Activated naive CD4-positive, alpha-beta T cell treated with anti-CD3 and anti-CD28 coated beads, Interleukin-2, amount 50 U/mL, for 72 hours (primary cell): ENCODE measurements at places on chromosomes 5 and 9.

- no peak for DNase-seq
Observed at GRCh38 chr5:35162848-35163709, 67.2 kb downstream of the PRLR start.

DNA sequence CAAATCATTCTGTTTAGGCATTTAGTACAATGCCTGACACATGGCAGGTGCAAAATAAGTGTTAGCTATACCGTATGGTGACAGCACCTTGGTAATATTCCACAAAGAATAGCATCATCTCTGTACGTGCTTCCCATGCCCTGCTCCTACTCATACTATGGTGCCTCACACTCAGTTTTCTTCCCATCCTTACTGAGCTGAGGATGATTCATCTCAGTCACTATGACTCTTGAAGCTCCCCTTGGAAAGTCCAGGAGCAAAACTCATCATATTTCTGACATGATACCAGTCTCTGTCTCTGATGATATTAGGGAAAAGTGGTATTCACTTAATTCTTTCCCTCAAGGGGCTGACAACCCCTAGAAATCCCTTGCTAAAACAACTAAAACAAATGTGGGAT, 423.3 kb downstream of the EFNA5 start:
- DNase-seq = no peak

- no peak for DNase-seq
Observed at GRCh38 chr5:122164070-122164435, 34.7 kb downstream of the ZNF474 start.

GRCh38 chr5:158054223-158055110, 195.5 kb upstream of the CLINT1 start:
- DNase-seq = no peak

DNA sequence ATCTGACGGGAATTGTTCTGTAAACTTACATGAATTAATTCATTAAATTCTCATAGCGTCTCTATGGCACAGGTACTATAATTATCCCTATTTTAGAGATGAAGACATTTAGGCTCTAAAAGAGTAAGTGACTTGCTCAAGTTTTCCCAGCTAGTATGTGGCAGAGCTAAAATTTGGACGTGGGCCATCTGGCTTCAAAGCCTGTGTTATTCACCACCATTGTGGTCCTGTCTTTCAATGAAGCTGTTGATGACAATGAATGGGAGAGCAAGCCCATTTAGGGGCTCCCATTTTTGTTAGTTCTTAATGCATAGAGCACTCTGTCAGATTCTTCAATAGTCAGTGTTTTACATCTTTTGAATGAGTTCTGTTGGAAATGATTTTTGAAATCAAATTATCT, 236.0 kb upstream of the CD180 start:
- DNase-seq = no peak

DNA sequence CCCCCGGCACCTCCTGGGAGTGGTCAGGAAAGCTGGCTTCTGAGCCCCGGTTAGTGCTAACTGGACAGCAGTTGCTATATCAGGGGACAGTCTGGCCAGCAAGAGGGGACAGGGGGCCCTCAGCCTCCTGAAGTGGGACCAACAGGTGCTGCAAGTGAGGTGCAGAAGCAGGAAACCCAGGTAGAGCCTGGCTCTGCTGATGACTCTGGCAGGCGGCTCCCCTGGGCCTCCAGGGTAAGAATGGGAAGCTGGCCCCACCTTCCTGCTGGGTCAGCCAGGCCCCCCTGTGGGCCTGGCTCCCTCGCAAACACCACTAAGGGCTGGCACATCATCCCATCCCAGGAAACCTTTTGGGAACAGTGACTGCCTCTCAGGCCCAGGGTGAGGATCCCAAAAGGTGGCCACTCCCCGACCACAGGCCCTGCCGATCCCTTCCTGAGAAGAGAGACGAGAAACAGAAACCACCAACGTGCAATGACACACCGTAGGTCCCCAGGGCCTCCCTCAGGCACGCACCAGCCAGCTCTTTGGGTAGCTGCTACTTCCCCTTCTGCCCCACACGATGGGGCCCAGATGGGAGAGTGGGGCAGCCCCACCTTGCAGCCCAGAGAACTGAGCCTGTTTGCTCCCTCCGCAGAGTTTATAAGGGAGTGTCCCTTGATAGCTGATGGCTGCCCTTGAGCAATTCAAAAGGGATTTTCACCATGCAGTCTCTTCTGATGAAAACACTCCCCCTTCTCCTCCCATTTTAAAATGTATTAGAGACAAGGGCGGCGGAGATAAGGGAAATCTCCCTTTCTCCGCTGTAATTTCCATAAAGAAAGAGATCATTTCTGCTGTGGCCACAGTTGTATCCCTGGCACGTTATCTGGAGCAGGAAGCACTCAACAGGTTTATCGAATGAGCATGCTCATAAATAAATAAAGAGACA, 76.8 kb downstream of the STK10 start:
- peak; percentile 94 for DNase-seq
